ENCODE measurements at places on chromosomes 5 and 9.

DNA sequence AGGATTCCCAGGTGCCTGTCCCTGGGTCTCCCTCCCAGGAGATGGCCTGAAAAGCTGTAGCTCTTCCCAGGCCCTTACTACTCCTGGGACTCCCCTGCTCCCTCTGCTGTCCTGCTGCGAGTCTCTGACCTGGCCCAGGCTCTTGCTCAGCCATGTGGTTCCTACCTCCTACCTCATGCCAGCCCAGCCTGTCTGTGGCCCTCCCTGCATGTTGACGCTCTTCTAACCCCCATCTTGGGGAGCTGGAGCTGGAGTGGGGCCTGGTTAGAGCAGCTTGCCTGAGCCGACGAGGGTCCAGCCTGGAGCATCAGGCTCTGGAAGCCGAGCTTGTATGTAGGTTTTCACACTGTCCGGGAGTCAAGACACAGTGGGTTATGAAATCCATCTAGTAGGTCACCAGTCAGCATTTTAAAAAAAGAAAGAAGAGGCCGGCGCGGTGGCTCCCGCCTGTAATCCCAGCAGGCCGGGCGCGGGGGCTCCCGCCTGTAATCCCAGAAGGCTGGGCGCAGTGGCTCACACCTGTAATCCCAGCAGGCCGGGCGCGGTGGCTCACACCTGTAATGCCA is 244.4 kb downstream of the FANCC start:
- DNase-seq = no peak

DNA sequence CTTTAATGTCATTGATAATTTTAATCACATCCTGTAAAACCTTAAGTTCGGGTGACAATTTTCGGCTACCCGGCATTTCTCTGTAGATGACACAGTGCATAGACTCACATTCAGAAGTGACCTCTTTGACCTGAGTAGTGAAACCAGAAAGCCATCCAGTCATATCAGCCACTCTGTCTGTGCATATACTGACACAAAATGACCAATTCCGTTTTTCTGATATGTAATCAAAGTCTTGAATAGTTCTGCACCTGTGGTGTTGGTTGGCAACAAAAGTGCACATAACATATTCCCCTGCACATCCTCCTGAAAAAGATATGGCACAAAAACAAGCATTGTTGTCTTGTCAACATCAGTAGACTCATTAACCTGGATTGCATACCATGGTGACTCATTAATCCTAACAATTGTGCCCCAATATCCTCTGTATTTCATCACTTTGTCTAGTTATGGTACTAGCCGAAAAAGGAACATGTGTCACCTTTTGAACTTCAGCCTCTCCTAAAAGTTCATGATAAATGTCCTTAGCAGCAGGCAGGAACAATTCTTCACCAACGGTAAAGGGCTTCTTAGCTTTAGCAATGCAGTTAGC is 4.6 kb upstream of the HNRNPA0 start:
- DNase-seq = no peak

DNA sequence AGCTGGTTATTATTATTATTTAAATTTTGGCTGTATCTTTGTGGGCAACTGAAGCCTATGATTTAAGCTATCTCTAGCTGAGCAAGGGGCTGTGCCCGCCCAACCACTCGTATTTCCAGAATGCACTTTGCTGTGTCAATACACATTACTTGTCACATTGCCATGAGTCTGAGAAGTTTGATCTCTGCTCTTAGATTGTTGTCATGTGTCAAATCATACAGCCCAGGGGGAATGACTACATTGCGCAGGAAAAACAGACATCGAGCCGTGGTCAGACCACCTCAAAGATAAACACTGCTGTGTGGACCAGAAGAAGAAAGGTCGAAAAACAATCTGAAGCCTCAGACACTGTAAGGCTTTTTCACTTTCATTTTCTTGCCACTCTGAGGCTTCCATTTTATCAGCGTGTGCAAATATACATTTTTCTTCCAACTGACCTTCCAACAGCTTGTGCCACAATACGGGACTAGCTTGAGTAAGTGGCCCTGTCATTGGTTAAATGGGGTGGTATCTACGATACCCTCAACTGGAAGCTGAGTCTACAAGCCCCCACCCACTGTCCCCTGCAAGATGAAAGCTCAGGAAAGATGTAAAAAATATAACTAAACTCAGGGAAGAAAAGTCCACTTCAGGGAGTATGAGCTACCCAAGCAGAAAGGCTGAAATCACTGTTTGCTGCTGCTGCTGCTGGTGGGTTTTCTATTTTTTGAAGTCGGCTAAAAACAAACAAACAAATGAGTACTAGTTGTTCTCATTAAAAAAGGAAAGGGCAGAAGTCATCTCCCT is 603.0 kb downstream of the BNC2 start:
- DNase-seq = peak; percentile 76

- DNase-seq = no peak
Observed at GRCh38 chr5:71922584-71923106, 184.6 kb upstream of the MAP1B start.

- no peak for DNase-seq
Observed at GRCh38 chr5:119743927-119744326, 114.6 kb downstream of the FAM170A start.

- no peak for DNase-seq
Observed at GRCh38 chr5:20611620-20612019, 623.6 kb upstream of the CDH18 start.

GRCh38 chr5:9497347-9497746 is 48.5 kb downstream of the SEMA5A start:
- DNase-seq = no peak

DNA sequence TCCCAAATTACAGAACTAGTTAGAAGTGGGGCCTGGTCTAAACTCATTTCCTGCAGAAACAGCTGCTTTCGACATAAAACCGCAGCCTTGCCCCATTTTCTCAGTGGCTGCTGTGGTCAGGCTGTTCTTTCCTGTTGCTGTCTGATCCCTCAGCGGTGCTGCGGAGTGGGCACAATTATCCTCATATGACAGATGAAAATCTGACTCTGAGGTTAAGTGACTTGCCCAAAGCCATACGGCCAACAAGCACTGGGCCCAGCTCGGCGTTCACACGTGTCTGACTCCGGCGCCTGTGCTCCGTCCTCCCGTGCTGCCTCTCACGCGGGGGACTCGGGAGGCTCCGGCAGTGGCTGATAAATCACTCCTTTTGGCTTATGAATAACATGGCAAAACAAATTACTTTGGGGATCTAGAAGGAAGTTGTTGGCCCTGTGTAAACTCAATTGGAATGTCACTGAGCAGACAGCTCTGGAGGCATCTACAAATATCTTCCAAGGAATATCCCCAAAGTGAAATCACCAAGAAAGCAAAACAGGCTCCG is 142.6 kb upstream of the LMX1B start:
- DNase-seq = no peak

GRCh38 chr5:179413711-179414458 is 68.6 kb upstream of the ADAMTS2 start:
- no peak for DNase-seq

- DNase-seq = no peak
Observed at GRCh38 chr5:103102234-103102633, 17.7 kb downstream of the GIN1 start.

- no peak for DNase-seq
Observed at GRCh38 chr9:115944166-115944948, 209.2 kb upstream of the PAPPA start.

DNA sequence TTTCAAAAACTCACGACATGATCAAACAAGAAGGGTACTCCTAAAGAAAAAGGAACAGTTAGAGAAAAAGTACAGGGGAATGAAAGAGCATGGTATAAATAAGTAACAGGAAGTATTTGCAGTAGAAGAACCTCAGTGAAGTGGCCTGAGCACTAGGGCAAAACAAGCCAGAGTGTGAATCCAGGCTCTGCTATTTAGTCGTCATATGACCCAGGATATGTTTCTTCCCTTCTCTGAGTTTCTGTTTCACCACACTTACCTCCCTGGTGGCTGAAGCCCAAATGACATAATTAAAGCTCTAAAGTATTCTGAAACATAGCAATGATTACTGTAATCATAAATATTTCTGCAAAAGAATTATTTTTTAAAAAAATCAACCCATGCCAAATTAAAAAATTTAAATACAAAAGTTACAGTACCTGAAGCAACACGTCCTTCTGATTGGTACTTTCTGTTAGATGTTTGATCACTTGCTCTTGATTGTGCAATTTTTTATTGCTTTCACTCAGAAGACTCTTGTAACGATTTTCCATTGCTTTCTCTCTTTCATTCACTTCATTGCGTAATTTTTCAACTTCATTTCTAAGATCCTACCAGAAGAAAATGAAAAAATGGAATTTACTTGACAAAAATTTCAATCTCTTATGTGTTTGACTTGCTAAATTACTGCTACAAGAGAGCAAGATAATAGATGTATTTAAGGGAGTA is 88.9 kb downstream of the CDK5RAP2 start:
- no peak for DNase-seq

DNA sequence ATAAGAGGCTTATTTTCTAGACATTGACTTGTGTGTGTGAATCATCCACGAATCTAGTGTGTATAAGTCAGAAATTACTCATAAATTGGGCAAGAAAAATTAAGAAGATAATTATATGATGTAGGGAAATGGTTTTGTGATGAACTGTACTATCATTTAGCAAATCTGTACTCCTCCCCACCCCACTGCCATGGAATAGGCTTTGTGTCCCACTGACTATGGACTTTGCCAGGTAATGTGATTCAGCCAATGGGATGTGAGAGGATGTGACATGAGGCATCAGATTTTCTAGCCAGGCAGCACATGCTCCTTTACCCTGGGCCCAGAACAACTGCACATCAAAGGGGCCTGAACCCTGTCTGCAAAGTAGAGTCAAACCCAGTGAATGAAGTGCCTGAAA is 406.6 kb downstream of the CTNND2 start:
- DNase-seq = no peak

GRCh38 chr9:71147368-71147767 is 25.9 kb upstream of the TRPM3 start:
- DNase-seq = no peak

GRCh38 chr5:174665347-174665746 is 59.0 kb upstream of the MSX2 start:
- no peak for DNase-seq

- DNase-seq = no peak
Observed at GRCh38 chr9:22343218-22343611, 103.4 kb upstream of the DMRTA1 start.

GRCh38 chr9:18849270-18849669 is 183.7 kb downstream of the SAXO1 start:
- DNase-seq = no peak

DNA sequence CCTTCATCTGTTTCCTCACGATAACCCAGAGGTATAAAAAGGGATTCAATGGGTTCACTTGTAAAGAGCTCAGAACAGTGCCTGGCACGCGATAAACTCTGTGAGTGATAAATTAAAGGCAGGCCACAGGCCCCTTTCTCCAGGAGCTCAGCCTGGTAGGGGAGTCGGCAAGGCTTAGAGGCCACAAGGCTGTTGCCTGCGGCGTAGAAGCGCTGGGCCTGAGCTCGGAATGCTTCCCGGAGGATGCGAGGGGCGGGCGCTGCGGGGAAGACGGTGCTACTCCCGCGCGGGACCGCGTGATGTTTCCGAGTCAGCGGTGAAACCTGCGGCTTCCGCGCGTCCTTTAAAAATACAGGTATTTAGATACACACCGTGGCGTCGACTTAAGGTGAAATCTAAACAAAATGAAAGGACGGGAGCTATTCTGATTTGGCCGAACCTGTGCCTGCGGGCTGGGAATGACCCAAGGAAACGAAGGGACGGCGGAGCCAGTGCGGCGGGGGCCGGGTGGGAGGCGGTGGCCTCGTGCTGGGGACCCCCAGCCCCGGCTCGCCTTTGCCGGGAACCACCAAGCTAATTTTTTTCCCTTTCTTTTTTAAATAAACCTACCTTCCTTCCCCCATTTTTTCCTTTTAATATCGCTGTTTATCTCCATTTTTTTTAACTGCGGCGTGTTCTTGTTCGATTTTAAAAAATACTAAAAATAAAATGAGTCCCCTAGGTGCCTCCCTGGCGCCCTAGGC is 6.2 kb downstream of the NKX2-5 start:
- DNase-seq = no peak

DNA sequence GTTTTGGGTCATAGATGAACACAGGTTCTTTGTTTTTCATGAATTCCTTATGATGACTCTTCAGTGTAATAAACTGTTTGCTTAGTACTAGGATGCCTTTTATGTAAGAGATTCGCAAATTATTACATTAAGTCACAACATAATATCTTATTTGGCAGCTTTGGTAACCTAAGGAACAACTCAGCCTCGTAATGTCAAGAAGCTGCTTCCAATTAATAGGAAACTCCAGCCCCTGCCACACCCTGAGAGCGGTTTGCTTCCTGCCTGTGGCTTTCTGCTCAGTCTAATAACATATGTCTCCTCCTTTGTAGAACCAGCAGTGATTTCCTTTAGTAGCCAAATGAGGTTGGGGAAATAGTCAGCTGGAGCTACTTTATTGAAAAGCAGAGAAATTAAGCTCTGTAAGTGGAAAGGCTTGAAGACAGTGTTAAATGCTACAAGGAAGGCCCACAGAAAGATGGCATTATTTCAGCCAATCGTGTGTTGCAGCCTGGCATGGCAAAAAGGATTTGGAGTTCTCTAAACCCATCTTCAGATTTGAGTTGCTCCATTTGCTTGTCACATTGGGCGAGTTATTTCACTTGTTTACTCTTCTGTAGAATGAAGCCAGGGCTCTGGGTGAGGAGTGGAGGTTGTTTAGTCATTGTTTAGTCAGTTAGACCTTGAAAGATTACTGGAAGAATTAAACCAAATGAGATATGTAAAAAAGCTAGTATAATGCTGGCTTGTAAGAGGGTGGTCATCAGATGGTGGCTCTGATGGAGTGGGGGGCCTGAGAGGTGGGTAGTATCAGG is 54.1 kb downstream of the MTAP start:
- no peak for DNase-seq

GRCh38 chr9:93471124-93471523 is 17.7 kb upstream of the FAM120AOS start:
- no peak for DNase-seq

GRCh38 chr5:44246986-44247385 is 142.2 kb downstream of the FGF10 start:
- DNase-seq = no peak

DNA sequence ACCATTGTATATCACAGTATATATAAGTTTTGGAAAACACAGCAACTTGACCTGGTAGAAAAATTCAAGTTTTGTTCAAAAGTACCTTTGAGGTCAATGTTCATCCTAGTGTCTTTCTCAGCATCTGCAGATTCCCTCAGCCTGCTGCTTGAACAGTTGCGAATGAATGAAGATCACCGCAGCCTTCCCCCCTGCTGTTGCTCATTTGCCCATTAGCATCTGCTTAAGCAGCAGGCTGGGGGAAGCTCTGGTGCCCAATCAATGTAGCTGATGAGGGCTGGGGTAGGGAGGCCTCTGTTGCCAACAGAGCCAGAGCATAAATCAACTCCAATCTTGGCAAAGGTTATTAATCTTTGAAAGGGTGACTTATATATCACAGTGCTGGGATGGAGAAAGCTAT is 586.5 kb upstream of the PTPRD start:
- no peak for DNase-seq
